ENCODE measurements at places on chromosomes 11 and 22.

DNA sequence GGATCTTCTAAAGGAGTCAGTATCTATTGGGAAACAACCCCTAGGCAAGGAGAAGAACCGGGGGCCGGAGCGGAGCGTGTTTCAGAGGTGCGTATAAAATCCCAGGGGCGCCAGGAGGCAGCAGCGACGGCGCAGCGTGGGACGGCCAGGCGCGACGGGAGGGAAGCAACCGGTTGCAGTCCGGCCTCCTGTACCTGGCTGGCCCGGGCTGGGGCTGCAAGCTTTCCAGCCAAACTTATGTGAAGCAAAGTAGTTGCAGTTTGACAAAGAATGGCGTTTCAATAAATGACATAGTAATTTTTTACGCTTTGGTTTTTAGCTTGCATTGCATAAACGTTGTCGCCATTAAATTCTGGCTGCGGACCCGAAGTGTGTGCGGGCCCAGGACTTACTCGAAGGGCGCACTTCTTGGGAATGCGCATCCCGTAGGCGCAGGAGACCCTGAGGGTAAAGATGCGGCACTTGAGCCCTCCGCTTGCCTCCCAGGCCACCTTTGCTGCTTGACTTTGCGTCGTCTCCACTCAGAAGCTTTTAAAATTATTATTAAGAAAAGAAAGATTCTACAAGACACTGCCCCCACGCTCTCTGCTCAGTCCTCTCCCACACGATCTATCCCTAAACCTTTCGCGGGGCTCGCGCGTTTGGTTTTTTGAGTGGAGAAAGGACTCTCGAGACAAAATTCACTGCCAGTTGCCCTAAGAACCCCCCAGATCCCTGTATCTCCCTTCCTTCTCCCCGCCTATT, 1.6 kb upstream of the WT1 start:
- no peak for DNase-seq

GRCh38 chr11:133782116-133782725, 63.1 kb downstream of the SPATA19 start:
- no peak for DNase-seq

- peak; percentile 56 for DNase-seq
Measured at GRCh38 chr11:75328426-75329277, 22.8 kb downstream of the ARRB1 start.

- DNase-seq = no peak
Measured at GRCh38 chr11:65471447-65471891, 27.4 kb upstream of the MALAT1 start.

- DNase-seq = no peak
Measured at GRCh38 chr11:58926695-58927094, 12.6 kb upstream of the GLYATL1 start.

GRCh38 chr11:86205421-86206336, 38.9 kb upstream of the EED start:
- DNase-seq = no peak

GRCh38 chr11:68271023-68271780, 571 bp downstream of the C11orf24 start:
- DNase-seq = peak; percentile 79

GRCh38 chr22:49372530-49373288, 455.0 kb downstream of the BRD1 start:
- no peak for DNase-seq

- DNase-seq = peak; percentile 84
Measured at GRCh38 chr11:57277845-57278720, 41.0 kb upstream of the APLNR start.

GRCh38 chr11:77127235-77127911, 673 bp upstream of the MYO7A start:
- peak; percentile 25 for DNase-seq

- no peak for DNase-seq
Measured at GRCh38 chr11:20762980-20763379, 93.6 kb downstream of the NELL1 start.

- peak; percentile 14 for DNase-seq
Measured at GRCh38 chr11:30919389-30920152, 333.4 kb upstream of the MPPED2 start.

GRCh38 chr11:72422414-72422813, 11.9 kb downstream of the CLPB start:
- no peak for DNase-seq

DNA sequence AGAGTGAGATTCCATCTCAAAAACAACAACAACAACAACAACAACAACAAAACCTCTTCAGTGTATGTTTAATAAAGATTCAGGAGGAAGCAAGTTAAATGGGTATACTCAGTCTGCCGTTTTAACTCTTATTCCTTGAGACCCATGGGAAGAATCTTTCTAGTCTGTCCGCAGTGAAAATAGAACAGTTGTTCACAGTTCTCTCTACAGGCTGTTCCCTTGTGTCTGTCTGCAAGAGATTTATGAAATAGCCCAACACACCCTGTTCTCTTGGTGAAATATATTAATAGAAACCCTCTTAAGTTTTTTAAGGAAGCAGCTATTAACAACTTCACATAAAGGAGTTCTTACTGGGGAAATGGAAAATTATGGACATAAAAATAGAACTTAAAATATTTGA, 682.2 kb upstream of the RAG2 start:
- DNase-seq = no peak

DNA sequence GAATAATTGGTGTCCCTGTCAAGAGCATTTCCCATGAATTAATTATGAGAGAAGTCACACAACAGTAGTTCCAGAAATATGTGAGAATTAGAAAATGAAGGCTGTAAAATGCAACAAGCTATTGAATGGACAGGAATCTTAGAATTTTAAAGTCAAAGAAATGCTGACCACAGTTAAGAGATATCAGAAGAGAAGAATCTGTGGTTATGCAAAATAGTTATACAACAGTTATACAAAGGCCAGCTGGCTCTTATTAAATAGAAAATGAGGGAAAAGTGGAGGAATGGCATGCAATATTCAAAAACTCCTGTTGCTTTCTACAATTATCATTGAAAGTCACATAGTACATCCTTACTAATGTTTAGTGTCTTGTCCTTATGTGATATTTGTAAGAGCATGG, 27.4 kb downstream of the CASP12 start:
- no peak for DNase-seq

GRCh38 chr22:43882122-43882767, 9.6 kb downstream of the PNPLA5 start:
- DNase-seq = no peak

DNA sequence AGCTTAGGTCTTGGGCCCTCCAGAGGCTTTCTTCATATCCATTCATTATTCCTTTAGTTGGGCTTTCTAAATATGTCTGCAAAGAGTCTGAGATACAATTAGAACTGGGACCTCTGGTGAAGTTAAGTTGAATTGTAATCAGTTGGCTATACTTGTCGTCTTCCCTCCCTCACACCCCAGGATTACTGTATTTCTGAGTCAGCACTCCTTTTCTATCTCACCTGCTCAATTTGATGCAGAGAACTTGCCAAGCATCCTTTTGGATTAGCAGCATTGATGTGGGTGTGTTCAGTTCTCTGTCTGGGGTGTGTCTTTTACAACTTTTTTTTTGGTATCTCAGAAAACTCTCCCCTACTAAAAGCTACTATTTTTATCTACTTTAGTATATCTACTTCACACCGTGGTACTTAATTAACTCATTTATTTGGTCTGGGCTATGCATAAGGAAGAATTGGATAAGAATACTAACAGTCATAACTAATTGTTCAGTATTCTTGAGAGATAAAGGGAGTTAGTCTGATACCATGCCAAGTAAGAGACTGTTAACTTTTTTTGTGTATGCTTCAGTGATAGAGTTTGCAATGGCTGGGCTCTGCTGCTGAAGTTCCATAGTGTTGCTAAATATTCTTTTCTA, 15.1 kb downstream of the CTNND1 start:
- no peak for DNase-seq

DNA sequence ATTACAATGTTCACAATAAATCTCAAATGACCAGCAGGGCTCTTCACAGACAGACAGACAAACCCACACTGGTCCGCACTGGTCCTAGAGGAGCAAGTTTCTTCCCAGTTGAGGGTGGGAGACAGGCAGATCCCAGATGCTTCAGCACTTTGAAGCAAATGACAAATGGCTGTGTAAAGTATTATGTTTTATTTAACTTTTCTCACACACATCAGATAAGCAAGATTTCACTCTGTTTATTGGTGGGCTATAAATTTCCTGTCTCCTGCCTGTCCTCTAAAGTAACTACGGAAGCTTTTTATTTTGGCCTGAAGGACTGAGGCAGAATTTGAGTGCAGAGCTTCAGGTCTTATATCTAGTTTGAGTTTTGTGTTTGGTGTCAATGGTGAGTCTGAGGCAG, 174.7 kb upstream of the MTNR1B start:
- no peak for DNase-seq

DNA sequence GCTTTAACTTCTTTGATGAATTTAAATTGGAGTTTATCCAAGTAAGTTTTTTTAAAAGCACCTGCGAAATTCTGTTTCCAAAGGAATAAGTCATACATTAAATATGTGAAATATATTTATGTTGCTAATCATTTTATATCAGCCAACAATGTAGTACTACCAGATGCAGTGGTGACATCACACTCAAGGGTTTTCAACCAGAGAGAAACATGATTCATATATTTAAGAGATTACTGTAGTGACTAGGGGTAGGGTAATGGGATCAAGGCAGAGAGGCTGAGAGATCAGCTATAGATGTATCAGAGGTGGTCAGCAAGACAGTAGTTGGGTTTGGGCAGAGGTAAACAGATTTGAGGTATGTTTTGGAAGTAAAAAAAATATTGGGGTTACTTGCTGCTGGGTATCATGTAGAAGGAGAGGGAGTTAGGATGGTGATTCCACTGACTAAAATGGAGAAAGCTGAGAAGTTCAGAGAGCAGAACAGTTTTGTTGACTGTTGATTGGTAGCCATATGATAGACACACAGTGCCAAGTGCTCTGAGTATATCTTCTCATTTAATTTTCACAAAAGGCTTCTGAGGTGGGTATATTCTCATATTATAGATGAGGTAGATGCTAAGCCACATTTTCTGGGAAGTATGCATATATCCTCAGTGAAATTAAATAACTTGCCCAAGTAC, 39.4 kb downstream of the CEP57 start:
- no peak for DNase-seq

- no peak for DNase-seq
Measured at GRCh38 chr11:69337211-69337721, 43.3 kb downstream of the MYEOV start.

- DNase-seq = no peak
Measured at GRCh38 chr11:117130879-117131278, 13.2 kb upstream of the PAFAH1B2 start.

DNA sequence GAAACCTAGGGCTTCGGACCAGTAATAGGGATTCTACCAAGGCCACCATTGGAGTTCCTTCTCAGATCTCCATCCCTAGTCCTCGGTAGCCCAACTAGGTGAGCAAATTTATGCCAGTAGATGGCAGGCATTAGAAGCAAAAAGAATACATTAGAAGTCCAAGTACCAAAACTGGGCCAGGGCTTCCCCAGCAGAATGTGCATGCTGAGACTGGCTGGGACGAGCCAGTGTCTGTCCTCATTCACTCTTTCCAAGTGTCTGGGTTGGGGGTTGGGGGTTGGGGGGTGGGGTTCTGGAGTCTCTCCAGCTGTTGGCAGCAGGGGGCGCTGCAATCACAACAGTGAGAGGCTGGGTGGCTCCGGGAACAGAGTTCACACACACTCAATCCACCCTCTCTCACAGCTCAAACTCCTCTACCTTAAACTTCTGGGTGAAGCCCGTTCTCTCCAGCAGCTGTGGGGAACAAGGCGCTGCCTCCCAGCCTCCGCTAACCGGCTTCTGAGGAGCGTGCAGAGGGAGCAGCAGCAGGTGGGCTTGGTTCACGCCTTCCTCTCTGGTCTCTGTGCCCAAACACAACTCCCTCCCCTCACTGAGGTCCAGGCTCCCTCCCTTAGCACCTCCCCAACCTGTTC, 57.5 kb downstream of the BTG4 start:
- DNase-seq = peak; percentile 68
